ENCODE measurements at places on chromosomes 11 and 22.

DNA sequence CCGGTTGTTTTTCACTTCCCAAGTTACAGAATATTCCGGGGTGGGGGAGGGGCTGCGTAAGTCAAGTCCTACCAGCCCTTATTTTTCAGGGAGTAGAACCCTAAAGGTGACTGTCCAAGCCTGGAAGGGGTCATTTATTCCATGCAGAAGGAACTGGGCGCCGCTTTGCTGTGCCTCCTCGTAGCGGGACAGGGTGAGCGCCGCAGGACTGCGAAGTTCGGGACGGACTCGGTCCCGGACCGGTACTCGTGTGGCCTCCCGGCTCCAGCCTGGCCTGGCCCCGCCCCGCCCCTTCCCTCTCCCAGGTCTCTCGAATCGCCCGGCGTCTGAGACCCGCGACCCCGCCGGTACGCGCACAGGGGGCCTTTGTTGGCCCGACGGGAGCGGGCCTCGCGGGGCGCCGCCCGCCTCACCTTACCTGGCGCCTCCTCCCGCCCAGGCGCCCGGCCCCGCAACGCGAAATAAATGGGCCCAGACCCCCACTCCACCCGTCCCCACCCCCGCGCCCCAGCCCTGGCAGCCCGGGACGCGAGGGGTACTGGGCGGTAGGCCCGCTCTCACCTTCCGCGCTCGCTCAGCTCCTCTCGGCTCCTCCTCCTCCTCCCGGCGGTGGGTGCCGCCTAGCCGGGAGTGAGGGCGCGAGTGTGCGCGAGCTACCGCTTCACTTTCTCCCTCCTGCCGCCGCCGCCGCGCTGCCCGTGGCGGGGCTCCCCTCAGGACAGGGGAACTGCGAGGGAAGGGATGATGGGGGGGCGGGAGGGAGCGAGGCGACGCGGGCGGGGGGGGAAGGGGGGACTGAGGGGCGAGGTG lies 698 bp downstream of the PAK1 start:
- DNase-seq = peak; percentile 63

DNA sequence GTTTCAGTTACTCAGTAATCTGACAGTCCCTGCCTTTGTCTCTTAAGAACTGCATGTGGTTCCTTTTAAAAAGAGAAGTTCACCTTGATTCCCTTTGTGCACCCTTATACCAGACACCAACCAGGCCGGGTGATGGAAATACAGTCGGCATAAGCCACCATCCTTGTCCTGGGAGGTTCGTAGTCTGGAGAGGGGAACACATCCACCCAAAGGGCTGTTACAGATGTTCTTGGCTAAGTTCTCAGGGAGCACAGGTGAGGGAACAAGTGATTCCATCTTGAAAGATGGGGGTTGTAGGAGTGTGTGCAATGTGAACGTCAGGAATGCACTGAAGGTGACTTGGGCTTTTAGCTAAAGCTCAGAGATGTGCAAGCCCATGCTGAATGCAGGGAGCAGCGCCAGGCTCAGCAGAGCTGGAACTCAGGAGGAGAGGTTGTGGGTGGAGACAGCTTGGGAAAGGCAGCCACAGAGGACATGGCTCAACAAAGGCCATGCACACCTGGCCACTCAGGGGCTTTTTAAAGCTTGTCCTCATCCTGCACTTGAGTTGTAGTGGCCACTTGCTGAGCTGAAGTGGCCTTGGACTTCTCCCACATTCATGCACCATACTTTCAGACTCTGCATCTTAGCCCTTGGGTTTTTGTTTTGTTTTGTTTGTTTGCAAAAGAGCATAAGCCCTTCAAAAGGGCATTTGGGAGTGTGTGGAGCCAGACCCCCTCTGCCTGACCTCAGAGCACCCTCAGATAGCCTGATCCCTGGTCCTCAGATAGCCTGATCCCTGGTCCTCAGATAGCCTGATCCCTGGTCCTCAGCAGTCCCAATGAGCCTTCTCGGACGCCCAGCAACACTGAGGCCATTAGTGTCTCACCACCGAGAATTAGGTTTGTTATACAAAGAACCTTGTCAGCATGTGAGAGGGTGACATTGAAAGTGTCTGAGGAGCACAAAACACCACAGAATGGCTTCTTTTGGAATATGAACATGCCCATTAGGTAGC lies 12.7 kb upstream of the TMA7B start:
- DNase-seq = no peak

GRCh38 chr22:39894554-39895092 lies 1.1 kb upstream of the ENTHD1 start:
- no peak for DNase-seq

- no peak for DNase-seq
Observed at GRCh38 chr11:101741061-101741460, 157.3 kb upstream of the TRPC6 start.

GRCh38 chr11:65355776-65356393 lies 1.3 kb downstream of the TIGD3 start:
- DNase-seq = no peak

GRCh38 chr11:6025056-6025455 lies 5.5 kb downstream of the OR56A1 start:
- no peak for DNase-seq

DNA sequence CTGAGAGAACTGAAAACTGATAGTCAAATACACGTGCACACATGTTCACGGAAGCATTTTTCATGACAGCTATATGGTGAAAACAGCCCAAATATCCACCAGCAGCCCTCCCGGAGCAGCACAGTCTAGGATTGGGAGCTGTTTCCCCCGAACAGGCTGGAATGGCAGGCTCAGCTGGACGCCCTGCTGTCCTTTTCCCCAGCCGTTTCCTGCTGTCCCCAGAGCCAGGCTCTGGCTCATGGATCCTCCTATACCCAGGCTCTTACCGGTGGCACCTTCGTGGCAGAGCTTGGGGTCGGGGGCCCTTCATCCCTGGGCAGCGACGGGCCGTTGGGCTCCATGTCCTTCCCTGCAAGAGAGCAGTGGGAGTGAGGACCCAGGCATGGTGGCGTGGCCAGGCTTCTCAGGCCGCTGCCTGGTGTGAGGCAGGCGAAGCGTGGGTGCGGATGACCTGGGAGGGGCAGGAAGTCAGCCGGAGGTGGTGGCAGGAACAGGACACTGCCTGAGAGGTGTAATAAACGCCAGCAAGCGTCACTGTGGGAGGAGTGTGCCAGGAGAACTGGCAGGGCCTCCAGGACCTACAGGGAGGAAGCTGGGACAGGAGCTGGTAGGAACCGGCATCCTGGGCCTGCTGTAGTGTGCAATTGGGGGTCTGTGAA lies 38.8 kb downstream of the OSBPL5 start:
- DNase-seq = no peak

DNA sequence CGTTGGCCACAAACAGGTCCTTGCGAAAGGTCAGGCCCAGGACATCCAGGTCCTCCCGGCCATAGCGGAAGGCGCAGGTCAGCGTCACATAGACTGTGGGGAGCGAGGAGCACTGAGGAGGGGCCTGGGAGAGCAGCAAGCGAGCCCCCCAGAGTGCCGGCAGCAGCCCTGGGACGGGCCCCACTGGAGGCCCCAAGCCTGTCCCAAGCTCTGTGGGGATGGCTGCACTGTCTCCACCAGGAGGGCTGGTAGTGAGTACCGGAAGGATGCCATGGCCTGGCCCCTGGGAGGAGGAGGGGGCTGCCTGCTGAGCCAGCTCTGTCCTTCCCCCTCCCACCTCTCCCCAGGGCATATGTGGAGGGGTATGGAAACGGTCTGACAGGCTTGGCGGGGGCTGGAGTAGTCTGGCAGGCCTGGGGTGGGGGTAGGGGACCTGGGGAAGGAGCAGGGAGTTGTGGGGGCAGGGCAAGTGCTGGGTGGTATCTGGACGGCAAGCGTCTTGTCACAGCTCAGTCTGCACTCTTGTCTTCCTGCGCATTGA lies 42.9 kb downstream of the TPBGL start:
- no peak for DNase-seq

DNA sequence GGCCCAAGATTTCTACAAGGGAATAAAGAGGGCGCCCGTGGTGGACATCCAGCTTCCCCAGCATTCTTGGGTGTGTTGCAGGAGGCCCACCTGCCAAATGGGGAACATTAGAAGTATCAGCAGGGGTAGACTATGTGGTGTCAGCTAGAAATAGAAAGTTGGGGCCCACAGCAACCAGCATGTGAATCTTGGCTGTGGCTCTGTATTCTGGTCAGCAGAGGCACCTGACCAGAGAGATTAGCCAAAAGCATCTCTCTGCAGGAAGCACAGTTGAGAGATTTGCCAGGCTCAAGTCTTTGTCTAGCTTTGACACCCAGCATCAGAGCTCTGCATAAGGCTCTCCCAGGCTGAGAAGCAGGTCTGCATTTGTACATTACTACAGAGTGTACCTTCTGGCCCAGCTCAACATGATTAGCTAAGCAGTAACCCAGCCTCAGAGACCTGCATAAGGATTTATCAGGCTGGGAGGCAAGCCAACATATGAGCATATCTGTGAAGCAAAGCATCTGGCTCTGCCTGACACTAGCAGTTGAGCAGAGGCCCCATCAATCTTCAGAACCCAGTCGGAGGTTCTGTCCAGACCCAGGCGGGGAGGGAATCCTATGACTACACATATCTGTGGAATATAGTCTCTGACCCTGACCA lies 79.9 kb downstream of the MS4A13 start:
- DNase-seq = no peak

- DNase-seq = no peak
Observed at GRCh38 chr11:14687943-14688627, 44.5 kb downstream of the PDE3B start.

GRCh38 chr11:115418626-115419025 lies 85.6 kb downstream of the CADM1 start:
- DNase-seq = no peak

DNA sequence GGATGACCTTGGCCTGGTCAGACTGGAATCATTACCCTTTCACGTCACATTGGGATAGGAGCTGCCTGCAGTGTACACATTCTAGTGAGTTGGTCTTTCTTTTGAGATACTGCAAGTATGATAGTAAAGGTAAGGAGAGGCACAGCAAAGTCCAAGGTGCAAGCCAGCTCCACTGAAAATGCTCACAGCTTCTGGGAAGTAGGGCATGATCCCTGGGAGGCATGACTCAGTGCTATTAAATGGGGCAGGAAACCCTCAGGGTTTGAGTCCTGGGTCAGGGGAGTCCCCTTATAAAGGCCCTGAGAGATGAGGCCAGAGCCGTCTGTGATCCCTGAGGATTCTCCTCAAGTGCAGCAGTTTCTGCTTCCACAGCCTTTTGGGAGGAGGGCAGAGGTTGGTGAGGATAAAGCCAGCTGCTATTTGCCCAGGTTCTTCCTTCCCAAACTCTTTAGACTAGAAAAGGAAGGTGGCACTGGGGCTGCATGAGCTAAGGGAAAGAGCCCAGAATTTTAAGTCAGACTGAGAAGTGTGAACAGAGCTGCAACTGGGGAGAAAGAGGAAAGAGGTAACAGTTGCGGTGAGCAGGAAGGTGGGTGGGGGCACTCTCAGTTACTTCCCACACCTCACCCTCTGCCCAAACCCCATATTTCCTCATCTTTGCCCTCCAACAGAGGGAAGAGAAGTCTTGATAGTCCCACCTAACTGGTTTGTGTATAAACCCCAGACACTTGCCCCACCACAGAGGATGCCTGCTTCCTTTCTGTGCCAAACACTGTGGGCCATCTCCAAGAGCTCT lies 14.4 kb upstream of the OR52K1 start:
- no peak for DNase-seq

GRCh38 chr11:46119352-46120216 lies 1.7 kb downstream of the PHF21A start:
- peak; percentile 82 for DNase-seq

DNA sequence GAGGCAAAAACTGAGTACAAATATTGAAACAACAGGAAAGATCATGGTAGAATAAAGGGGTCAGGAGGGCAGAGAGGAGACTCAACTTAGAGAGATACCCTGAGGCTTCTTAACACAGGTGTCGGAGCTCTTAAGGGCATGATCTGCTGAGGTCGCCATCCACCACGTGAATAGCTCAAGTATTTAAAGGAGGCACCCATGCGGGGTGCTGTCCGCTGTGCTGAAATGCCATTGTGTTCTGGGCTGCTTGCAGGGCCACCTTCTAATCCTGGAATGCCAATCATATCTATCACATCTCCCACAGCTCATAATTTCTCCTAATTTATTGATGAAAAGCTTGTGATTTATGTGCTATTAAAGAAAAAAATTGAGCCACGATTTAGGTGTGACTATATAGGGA lies 90.2 kb downstream of the SEZ6L start:
- no peak for DNase-seq

DNA sequence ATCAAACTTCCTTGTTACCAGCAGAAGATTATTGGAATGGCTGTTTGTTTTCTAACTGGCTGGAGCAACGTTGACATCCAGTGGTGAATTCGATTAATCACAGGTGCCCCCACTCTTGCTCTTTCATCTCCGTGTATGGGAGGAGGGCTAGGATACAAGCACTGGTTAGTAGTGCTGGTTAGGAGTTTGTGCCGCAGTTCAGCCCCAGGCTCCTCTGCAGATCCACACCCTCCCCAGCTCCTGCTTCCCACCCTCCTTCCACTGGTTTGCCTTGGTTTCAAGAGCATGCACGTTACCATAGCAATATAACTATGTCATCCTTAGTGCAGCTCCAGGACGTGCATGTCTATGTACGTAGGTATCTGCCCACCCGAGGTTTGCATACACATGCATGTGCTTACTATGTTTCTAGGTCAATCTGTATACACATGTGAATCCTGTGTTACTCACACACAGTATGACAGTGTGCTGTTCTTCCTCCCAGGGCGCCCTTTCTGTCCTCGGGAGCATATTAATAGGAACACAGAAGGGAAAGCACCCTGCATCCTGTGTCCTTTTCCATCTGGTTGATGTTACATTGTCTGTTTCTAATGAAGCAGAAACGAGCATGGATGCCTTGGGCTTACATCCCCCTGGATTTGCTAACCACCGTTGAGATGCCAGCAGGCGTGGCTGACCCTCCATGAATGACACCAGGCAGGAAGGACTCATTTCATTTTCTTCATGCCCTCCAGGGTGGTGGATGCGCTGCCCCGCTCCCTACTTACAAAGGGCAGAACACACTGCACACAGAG lies 539.3 kb downstream of the OPCML start:
- no peak for DNase-seq

GRCh38 chr22:32527756-32528155 lies 53.1 kb downstream of the FBXO7 start:
- DNase-seq = no peak

DNA sequence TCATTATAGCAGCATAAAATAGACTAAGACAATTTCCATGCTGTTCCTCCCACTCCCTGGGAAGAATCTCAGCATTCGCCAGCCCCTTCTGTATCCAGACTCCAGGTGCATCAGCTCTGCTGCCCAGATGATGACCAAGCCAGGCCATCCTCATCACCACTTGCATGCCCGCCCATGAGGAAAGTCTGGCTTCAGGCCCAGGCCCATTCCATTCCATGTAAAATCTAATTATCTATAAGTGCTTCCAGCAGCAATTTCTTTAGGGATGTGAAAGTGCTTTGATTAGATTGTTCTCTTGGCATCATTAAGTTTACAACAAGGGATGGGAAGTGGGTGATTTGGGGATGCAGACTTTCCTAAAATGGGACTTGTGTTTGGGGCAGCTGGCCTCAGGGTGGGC lies 100.3 kb downstream of the INSC start:
- no peak for DNase-seq

DNA sequence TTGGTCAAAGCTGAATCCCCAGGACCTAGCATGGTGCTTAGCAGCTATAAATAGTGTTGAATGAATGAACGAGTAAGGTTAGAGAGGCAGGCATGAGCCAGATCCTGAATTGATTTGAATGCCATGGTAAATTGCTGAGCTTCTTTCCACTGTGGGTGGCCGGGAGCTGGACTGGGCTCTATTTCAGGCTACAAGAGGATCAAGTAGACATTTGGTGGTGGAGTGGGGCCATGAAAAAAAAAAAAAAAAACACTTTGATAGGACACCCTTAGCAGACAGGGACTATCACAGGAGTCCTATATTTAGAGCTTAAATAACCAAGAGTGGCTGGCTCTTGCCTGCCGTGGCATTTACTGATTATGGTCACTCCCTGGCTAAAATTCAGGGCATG lies 77.6 kb downstream of the MIAT start:
- DNase-seq = no peak
